Stimulated activated CD4-positive, alpha-beta T cell treated with anti-CD3 and anti-CD28 coated beads, TNF-alpha, amount 100 ng/mL, for 1 hour (primary cell): ENCODE measurements at places on chromosomes 5 and 9.

DNA sequence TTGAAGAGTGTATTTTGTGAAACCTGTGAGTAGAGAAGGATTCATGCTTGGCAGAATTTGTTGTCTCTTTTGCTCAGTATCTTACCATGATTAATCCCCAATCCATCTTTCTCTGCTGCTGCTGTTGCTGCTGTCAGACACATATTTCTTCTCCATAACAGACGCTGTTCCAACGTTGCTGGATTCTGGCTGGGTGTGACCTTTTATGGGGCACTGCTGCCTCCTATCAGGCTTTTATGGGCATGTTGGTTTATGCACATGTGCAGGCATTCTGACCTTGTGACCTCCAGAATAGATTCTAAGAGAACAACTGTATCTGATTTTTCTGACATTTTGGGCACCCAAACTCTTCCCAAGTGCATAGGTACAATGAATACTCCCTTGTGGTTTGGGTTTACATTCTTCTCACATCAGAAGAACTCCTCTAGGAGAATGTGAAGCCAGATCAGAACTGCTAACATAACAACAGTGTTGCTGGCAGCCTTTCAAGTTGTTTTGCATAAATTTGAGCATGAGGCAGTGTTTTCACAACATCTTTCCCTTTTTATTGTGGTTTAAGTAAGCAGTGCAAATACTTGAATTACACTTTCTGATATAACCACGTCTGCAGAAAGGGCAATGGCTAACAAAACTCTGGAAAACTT lies 9.2 kb upstream of the ISL1 start:
- no peak for DNase-seq

DNA sequence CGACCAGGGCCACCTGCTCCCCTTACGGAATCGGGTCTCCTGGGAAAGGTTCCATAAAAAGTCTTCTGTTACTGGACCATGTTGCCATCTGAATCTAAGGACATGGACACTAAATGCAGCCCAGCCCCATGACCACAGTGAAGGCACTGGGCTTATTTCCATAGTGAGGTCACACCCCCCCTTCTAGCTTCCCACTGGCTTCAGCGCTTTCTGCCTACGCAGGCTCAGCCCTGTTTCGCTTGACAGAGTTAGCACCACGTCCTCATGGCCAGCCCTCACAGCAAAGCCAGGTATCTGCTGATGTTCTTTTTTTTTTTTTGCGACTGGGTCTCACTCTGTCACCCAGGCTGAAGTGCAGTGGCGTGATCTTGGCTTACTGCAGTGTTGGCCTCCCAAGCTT lies 14.1 kb downstream of the UCK1 start:
- DNase-seq, result no peak

DNA sequence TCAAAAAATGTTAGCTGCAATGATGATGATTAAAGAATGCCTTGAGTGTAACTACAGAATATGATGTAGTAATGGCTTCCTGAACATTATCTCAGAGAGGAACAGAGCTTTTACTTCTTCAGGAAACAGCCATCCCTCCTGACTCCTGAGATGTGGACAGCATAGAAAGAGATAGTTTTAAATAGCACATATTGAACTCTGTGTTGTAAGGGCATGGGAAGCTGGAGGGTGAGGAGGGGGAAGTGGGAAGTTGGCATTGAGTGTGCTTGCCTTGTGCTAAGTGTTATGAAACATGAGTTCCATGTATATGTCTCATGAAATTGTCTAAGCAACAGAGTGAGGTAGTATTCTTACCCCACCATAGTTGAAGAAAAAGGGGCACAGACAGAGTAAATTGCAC lies 161.5 kb upstream of the SLC28A3 start:
- DNase-seq, result no peak

DNA sequence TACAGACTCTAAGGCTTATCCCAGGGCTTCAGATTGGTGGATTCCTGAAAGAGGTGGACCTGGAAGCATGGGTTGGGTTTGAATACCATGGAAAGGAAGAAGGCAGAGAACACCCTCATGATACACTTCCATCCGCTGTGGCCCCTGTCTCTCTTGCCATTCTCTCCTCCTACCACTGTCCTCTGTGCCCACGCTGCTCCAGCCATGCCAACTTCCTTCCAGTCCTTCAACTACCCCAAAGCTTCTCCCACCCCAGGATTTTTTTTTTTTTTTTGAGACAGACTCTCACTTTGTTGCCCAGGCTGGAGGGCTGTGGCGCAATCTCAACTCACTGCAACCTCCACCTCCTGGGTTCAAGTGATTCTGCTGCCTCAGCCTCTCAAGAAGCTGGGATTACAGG lies 1.7 kb upstream of the SPARC start:
- DNase-seq, result no peak

DNA sequence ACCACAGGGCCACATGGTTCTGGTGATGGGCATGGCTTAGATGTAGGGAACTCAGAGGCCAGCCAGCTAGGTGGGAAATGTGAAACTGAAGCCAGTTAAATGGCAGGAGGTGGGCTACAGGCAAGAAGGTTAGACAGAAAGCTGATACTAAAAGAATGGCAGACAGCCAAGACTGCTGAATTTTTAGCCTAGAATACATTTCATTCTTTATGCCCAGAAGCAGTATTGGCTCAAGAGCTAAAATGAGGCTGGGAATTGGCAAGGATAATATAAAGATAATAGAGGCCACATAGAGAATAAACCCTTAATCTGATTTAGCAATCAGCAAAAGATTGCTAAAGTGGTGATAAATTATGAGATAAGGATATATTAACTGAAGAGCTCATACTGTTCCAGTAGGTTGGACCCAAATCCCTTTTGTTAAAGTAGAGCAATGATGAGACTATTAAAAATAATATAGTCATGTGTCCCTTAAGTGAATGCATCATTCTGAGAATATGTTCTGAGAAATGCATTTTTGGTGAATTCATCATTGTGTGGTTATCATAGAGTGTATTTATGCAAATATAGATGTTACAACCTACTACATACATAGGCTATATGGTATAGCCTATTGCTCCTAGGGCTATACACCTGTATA lies 234.3 kb downstream of the CHSY3 start:
- no peak for DNase-seq
